EL (cell line): ENCODE measurements at places on chromosomes 7 and 10.

- no peak for DNase-seq
Measured at GRCh38 chr10:116602648-116603400, 12.1 kb downstream of the PNLIPRP1 start.

GRCh38 chr7:9761224-9761623 lies 1212.4 kb upstream of the PHF14 start:
- no peak for DNase-seq

DNA sequence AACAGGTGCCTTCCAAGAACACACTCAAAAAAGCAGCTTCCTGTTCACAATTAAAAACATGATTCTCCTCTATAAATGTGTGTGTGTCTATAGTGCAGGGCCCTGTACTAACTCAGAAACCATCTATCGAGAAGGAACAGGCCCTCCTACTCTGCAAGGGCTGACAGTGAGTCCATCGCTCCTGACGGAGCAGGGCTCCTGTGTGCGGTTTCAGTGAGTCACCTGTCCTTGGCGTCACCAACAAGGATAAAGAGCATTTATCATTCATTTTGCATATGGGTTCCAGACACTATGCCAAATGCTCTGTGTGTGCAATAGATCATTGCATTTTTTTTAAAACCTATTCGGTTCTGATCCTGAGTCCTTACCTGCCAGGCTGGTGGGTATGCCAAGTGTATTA lies 63.7 kb downstream of the TACC2 start:
- no peak for DNase-seq

- DNase-seq = no peak
Measured at GRCh38 chr10:123837756-123838155, 53.9 kb downstream of the CPXM2 start.

DNA sequence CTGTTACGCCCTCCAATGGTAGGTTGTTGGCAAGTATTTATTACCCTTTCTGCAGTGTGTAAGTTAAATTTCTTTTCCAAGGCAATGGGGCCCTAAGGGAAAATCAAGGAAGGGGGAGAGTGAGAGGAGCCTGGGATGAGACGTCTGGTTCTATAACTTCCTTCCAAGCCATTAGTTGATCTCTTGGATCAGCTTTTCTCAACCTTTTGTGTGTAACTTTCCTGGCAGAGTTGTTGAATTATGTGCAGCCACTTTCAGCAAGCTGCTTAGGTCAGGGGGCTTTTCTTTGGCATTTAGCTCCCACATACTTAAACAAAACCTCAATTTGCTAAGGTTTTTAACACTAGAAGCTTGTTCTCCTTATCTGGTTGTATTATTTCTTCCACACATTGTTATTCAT lies 127.1 kb downstream of the NXPH1 start:
- no peak for DNase-seq

GRCh38 chr7:103148131-103148993 lies 537 bp downstream of the NAPEPLD start:
- no peak for DNase-seq

DNA sequence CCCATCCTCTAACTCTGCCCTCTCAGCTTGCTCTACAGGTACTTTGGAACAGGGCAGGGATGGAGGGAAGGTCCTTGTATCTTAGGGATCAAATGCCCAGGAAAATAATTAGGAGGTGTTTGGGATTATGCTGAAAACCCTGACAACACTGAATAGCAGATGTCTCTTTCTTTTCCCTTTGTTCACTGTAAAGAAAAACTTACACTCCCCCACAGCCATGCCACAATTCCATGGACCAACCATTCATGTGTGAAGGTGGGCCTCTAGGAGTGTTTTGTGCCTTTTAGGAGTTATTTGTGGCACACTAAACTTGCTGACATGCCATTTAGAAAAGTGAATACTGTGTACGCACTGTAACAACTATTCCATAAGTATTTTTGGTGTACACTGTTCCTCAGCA lies 108.1 kb downstream of the SNX10 start:
- DNase-seq = no peak

DNA sequence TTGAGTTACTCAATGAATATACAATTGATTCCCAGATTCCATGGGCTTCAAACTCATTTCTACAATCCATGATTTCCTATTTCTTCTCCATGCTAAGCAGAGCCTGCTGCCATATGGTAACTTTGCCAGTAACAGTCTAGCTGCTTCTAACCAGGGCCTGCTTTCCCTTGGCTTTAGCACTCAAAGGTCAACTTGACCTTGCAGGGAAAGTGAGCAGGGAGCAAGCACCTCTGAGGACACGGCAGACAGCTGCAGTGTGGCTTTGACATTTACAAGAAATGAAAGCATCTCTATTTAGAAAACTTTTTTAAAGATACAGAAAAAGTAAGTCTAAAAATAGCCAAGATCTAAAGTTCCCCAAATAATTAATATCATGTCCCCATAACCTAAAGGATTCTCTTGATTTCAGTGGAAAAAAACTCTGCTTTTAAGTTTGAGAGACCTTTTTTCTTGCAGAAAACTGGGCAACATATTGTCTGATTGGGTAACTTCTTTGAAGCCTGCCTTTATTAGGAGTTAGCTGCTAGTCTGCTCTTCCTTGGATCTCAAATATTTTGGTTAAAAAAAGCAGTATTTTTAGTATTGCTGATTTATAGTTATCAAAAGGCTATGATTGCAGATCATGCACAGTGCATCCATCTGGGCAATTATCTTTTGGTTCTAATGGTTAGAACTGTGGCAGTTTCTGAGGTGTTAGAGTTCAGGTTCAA lies 257.9 kb downstream of the AHR start:
- no peak for DNase-seq

GRCh38 chr7:28785041-28785995 lies 172.8 kb downstream of the TRIL start:
- DNase-seq = no peak

- DNase-seq = no peak
Measured at GRCh38 chr7:131557652-131558385, 1.4 kb upstream of the PODXL start.

DNA sequence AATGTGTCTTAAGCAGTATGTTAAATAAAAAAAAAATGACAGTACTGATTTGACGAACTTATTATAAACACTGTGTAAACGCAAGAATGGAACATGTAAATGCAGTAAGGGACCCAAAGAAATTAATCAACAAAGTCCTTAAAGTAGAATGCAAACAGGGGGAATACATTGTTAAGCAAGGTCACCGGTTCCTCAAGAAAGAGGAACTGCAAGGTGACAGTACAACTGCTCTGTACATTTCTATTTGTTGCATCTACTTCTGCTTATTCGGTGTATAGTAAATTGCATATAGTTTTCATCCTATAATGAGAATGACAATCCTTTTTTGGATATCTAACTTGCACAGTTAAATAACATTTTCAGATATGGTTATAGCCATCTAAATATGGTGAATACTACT lies 387.0 kb upstream of the SEMA3D start:
- no peak for DNase-seq

GRCh38 chr7:153948060-153948459 lies 104.1 kb upstream of the DPP6 start:
- no peak for DNase-seq

- peak; percentile 98 for DNase-seq
Measured at GRCh38 chr7:23470330-23471105, at the start of gene IGF2BP3. TSS of gene IGF2BP3 (minus strand) at chr7:23470491. CDS start at chr7:23470110, 381 bp downstream.

- no peak for DNase-seq
Measured at GRCh38 chr10:70093335-70093944, 39.2 kb downstream of the AIFM2 start.

DNA sequence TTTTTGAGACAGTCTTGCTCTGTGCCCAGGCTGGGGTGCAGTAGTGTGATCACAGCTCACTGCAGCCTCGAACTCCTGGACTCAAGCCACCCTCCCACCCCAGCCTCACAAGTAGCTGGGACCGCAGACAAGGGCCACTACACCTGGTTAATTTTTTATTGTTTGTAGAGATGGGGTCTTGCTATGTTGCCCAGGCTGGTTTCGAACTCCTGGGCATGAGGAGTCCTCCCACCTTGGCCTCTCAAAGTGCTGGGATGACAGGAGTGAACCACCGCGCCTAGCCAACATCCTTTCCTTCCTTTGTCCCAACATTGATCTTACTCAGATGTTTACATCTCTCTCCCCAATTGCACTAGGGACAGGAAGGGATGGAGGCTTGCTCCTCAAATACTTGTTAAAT lies 3.3 kb downstream of the GTF2IRD1 start:
- DNase-seq = no peak

- DNase-seq = peak; percentile 49
Measured at GRCh38 chr7:47154791-47155190, 427.1 kb downstream of the TNS3 start.

DNA sequence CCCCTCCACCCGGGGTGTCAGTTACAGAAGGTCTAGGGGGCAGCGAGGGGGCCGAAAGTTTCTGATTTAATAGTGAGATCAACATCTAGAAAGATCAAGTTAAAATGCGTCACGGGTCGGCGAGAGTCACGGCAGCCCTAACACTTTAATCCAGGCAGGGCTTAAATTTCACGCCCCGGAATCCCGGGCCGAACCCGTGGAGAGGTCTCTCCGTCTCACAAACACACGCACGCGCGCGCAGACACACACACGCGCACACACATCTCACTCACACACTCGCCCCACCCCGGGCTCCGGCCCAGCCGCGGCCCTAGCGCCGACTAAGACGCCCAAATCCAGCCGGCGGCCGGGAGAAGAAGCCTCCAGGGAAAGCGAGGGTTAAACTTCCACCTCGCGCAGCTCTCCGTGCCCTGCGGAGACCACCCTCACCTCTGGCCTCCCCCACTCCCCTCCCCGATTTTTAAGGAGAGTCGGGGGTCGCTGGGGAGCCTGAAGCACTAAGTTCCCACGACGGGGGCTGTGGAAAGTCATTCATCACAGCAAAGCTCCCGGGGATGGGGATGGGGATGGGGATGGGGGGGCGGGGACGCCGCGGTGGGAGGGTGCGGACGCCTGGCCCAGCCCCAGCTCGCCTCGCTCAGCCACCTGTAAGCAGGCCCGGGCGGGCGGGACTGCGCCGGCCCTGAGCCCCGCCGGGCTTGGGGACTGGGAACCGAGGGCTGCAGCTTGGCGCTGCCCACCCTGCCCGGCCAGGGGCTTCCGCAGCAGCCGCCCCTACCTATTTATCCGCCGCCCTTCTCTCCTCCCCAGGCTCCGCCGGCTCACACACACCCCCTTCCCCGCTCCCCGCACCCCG lies 1.6 kb downstream of the PDGFA start:
- peak; percentile 56 for DNase-seq

DNA sequence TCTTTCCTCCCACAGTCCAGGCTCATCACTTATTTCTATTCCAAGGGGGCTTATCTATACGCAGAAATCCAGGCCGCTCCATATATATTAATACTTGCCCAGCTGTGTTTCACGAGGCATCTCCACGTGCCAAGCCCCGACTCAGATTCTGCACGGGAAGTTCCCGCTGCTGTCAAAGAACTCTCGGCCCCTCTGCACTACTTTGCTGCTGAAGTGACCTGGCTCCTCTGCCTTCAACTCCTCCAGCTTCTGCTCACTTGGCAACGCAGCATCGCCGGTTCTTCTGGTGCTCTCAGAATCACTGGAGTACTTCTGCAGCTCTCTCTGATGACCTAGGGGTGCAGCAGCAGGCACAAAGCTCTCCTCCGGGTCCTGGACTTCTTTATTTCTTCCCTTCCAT lies 9.7 kb upstream of the CHST12 start:
- no peak for DNase-seq

DNA sequence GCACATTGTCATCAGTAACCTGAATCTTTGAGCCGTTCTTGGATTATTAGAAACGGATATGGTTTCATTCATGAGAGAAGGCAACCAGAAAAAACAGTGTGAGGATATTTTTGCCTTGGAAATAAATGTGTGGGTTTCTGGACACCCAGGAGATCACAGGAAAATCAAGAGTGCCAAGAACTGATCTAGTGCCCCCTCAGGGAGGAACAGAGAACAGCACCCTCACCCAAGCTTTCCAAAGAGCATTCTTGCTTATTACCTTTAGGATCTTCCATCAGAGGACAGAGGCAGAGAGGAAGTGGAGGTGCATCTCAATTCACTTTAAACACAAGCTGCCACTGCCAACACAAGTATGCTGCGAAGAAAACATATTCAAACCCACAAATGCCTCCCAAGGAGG lies 851.5 kb upstream of the COBL start:
- no peak for DNase-seq

- DNase-seq = no peak
Measured at GRCh38 chr7:107104801-107105200, 60.3 kb downstream of the PRKAR2B start.

DNA sequence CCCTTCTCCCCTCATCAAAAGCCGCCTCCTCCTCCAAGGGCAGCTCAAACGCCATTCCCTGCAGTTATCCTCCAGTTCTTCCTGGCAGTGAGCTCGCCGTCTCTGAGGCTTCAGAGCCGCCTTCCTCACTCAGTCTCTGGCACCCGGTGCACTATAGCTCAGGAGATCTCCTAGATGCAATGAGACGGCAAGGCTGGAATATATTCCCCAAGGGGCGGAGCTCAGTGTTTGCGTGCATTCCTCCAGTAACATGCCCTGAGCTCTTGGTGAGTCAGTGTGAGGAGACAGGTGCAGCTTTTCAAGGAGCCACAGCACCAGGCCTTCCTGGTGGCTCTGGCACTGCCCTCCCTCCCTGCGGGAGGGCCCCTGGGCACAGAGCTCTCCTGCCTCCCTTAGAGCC lies 512.6 kb upstream of the FOXK1 start:
- no peak for DNase-seq

GRCh38 chr10:28793482-28793881 lies 116.2 kb downstream of the BAMBI start:
- DNase-seq = no peak

DNA sequence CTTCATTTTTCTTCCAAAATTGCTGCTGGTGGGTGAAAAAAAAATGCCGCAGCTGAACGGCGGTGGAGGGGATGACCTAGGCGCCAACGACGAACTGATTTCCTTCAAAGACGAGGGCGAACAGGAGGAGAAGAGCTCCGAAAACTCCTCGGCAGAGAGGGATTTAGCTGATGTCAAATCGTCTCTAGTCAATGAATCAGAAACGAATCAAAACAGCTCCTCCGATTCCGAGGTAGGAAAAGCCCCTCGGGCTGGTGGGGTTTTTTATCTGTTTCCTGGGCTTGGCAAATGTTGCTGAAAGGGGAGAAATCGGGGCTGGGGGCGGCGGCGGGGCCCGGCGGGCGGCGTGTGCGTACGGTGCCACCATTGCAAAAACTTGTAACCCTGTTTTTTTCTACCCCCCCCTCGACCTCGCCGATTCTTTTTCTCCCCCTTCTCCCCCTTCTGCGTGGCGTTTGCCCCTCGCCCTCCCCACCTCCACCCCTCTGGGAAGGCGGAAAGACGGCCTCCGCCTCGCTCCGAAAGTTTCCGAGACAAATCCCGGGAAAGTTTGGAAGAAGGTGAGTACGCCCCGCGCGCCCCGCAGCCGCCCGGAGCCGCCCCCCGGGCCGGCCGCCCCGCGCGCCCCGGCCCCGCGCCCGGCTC lies 789 bp downstream of the TCF7L2 start:
- peak; percentile 62 for DNase-seq

GRCh38 chr7:130985361-130985760 lies 251.4 kb upstream of the KLF14 start:
- no peak for DNase-seq

GRCh38 chr7:37656913-37657530 lies 26.5 kb upstream of the GPR141 start:
- no peak for DNase-seq

- DNase-seq = no peak
Measured at GRCh38 chr10:43453266-43453831, 16.4 kb downstream of the ZNF487 start.

GRCh38 chr10:35950701-35951100 lies 308.6 kb upstream of the FZD8 start:
- DNase-seq = no peak

- no peak for DNase-seq
Measured at GRCh38 chr10:59366290-59366689, 3.9 kb upstream of the FAM13C start.
